Kidney glomerular epithelial cell (primary cell): ENCODE measurements at places on chromosomes 1 and 21.
A peak's percentile ranks its signal among the peaks of the same experiment; 100 is the strongest.

DNA sequence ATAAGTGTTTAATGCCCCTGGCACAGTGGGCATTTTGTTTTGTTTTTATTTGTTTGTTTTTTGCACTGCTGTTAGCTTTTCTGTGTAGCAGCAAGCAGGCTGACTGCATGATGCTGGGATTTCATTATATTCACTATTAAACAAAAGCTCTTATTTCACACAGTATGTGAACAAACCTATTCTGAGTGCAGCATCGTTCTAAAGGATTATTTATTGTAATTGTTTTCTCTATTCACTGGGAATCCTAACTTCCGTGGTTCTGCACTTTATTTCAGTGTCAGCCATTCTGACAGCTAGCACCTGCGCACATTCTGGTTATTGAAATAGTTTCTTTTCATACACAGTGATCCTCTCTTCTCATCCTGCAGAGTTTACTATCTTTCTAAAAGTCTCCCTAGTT lies 595.0 kb downstream of the NEGR1 start:
- no peak for DNase-seq

- DNase-seq = no peak
These were observed at the start of gene NCMAP for GRCh38 chr1:24555591-24556413. Gene NCMAP (plus strand): TSS chr1:24556087. CDS start chr1:24595431, 39,344 bp downstream.

DNA sequence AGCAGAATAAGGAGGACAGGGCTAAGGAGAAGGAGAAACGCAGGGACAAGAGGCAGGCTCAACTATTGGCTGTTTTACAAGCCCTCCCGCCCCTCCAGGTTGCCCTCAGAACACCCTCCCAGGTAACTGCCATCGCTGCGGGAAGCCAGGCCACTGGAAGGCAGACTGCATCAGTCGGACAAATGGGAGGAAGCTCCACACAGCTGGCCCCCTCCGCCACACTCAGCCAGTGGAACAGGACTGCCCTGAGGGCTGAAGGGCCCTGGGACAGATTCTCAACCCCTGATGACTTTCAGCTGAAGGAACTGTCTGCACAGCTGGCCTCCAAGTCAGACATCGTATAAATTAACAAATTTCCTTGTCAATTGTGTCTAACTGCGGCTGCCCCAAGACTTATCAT lies 21.8 kb downstream of the LRRC3 start:
- DNase-seq = no peak

DNA sequence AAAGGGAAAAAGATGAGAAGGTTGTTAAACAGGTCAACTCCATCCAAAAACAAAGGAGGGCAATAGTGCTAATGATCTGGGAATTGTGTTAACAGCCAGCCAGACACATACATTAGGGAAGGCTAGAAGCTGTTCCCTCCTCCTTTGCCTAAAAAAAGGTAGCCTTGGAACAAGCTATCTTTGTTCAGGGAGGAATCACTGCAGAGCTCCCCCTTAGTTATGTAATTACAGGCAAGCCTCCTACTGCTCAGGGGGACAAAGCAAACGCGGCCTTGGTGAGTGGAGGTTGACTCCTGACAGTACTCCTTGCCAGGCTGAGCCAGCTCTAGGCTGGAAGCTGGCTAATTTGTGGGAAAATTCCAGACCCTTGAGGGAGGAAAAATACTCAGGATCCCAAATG lies 97.6 kb downstream of the VAV3 start:
- no peak for DNase-seq

GRCh38 chr1:17201201-17202021 lies 3.5 kb upstream of the PADI1 start:
- peak; percentile 13 for DNase-seq

DNA sequence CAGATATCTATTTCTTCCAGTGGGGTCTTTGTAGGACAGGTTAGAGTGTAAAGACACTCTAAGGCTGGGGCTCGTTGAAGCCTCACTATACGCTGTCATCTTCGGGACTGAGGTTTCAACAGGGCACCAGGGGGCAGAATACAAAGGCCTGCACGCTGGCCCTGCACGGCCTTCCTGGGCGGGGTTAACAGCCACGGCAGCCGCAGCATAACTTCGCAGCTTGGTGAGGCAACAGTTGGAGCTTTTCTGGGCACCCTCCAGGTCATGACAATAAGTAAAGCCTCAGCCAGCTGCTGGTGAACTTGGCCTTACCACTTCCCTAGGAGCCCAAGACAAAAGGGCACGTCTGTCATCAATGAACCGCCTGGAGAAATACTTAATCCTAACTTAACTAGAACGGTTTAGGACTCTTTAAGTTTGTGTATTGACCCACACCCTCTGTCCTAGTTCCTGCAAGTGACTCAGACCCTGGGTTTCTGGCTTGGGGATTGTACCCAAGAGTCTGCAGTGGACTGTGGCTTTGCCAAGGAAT lies 2.3 kb upstream of the RUNX1 start:
- no peak for DNase-seq
